ENCODE measurements at places on chromosomes 3 and 15.

DNA sequence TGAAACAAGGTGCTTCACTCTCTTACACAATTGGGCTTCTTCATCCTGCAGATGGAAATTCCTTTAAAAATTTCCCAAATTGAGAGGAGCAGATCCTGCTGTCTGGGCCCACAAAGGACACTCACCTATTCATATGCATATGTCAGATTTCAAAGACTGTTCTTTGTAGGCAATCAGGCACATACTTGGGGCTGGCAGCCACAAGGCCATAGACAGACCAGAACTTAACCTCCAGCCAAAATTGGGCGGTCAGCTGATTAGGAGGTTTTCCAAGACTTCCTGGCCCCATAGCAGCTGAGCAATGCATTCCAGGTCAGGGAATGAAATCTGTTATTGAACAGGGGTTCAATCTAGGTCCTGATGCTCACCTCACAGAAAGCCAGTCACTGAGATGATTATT lies 15.0 kb upstream of the HPS3 start:
- no peak for DNase-seq

DNA sequence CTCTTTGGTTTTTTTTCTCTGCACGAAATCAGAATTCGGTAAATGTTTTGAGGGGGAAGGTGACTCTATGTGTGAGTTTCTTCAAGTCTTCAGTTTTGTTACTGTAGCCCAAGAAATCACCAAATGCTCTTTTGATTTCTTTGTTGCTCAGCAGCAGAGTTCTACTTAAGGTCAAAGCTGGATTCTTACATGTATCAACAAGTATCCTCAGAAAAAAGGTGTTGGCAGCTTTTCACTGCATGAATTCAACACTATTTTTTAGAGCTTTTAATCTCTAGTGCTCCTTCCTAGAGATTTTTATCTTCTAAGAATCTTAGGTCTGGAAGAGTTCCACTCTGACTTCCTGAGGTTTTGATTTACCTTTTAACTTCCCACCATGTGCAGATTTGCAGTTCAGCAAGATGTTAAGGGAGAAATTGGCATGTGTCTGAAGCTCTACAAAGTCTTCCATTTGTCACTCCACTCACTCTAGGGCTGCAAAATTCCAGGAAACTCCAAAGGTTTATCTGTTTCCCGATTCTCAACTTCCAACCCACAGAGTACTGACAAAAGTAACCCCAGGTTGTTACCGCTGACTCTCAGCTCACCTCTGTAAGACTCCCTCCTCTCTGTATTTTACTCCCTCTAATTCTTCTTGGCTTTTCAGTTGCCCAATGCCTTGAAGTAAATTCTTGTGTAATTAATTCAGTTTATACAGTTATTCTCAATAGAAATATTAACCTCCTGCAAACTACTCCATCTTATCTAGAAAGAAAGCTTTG lies 13.3 kb upstream of the CD200 start:
- DNase-seq = no peak

DNA sequence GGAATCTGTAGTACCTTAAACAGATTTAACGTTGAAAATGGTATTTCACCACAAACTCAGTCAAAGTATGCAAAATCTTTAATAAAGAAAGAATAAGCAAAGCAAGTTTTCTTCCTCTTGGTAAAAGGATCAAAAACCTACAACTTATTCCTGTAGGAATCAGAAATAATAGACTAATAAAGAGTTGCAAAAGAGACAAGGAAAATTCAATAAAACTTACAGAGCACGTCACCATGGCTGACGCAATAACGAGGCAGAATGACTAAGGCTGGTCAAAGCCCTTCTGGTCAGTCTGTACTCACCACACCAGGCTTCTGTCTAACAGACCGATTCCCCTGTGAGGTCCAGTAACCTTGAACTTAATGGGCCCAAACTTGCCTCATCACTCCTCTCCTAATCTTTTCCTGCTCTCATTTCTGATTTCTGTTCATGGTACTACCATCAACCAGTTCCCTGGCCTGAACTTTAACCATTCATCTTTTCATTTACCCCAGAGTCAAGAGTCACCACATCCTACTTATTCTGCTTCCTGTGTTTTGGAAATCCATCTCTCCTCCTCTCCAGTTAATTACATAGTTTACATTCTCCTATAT lies 5.0 kb downstream of the MASP1 start:
- no peak for DNase-seq

DNA sequence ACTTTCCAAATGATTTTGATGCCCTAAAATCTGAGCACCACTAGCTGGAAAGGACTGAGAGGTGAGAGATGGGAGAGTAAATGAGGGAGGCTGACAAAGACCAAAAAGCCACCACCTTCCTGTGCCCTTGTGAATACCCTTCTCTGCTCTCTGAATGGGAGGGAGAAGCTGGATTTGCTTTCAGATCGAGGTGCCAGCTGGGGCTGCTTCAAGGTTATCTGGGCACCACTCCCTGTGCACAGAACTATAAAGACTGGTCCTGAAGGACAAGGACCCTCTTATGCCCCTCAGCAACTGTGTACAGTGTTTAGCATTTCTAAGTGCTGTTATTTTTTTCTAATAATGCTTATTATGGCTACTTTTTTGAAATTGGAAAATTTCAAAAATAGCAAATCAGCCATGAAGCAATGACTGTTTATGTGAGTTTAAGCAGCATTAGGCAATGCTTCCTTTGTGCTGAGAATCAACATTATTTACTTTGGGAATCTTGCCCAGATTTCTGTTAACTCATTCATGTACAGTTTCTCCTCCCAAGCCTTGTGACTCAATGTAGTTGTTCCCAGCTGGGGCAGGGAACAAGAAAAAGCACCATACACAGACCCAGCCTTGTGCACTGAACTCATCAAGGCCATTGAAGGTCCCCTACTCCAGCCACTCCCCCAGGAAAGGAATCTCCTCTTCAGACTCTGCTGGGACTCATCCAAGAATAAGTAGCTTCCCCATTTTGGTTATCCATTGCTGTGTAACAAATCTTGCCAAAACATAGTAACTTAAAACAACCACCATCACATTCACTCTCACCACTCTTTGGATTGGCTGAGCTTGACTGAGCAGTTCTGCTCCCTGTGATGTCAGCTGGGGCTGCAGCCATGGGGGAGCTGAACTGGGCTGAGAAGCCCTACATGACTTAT lies 37.3 kb upstream of the CDV3 start:
- DNase-seq = no peak

- DNase-seq = no peak
These were observed 130.6 kb downstream of the MBNL1 start for GRCh38 chr3:152399374-152399773.

DNA sequence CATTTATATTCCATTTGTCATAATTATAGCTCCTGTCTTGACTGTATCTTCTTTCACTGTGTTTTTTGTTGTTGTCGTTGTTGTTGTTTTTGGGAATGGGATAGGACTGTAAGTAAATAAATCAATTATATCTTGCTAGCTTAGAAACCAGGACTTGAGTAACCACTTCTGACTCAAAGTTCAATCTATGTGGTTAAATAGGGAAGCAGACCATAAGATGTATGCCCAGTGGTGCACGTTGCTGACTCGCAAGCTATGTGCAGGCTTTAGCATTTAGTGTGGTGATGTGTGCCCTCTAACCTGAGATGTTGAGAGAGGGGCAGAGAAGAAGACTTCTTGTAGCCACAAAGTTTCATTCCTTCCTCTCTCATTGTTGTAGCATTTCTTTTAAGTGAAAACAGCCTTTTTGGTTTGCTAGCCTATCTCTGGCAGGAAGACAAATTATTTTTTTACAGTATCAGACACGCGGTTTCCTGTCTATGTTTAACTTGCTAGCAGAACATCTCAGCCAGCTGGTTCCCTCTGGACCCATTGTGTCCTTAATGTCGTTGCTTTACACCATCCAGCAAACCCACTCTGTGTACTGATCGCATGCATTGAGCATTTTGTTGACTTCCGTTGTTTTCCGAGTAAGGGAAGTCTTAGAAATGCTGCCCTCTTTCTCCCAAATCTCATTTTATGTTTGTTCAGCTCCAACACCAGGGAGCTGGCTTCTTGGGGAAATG lies 52.1 kb downstream of the TGFBR2 start:
- no peak for DNase-seq

DNA sequence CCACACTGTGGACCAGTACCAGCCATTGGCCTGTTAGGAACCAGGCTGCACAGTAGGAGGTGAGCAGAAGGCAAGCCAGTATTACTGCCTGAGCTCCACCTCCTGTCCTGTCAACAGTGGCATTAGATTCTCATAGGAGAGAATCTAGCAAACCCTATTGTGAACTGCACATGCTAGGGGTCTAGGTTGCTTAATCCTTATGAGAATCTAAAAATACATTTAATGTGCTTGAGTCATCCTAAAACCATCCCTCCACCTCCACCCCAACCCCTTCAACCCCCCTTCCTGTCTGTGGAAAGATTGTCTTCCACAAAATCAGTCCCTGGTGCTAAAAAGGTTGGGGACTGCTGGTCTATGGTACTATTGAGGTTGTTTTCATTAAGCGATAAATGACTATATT lies 49.3 kb upstream of the KCNAB1 start:
- DNase-seq = no peak

DNA sequence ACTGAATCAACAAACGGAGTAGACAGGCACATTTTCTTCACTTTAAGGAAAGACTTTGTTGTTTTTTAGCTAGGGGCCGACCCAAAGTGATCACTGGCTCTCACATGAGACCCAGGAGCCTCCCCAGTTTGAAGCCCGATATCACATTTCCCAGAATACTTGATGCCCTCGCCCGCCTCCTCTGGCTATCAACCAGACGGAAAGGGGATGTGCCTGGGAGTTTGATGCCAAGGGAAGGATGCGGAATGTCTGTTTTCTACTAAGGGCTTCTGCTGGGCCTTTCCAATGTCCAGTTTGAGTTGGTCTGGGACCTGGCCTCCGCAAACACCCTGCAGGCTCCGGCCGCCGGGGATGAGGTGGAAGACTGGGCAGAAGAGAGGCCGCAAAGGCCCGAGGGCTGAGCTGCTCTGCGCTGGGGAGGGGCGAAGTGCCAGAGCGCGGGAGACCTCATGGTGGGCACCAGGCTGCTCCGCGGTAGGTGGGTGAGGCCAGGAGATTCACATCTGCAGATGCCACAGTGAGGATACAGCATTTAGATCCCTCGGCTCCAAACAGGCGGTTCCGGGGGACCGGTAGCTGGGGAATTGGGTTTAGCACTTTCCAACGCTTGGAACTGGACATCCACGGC lies 491 bp upstream of the ZNF774 start:
- DNase-seq = no peak

DNA sequence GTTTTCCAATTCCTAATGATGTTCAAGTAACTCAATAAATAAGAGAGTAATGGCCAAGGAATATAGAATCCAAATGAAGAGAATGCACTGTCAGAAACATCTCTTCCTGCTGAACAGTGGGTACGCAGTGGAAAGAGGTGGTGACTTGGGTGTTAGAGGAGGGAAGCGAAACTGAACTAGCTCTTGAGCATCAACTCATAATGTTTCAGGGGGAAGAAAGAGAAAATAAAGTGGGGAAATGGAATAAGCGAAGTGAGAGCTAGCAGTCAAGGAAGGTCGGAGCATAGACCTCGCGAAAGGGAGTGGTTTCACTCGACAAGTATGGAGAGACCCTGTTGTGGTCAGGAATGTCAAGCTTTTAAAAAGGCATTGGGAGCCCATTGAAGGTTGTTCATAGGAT lies 309.5 kb downstream of the GAP43 start:
- DNase-seq = no peak

DNA sequence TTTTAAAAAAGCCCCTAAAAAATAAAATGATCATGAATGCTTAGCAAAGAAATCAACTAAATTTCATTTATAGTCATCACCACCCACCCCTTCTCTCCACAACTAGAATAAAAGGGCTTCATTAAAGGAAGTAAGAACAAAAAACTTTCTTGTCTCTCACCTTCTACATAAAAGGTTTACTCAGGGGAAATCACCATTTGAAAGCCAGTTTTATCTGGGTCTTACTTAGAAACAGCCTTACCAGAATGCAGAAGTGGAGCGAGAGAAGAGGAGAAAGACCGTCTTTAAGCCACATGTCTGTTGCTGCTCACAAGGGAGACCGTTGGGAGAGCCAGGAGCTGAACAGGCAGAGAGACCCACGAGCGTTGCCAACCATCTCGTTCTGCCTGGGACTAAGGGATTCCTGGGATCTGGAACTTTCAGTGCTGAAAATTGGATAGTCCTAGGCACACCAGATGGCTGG lies 350.1 kb upstream of the PROK2 start:
- DNase-seq = no peak

DNA sequence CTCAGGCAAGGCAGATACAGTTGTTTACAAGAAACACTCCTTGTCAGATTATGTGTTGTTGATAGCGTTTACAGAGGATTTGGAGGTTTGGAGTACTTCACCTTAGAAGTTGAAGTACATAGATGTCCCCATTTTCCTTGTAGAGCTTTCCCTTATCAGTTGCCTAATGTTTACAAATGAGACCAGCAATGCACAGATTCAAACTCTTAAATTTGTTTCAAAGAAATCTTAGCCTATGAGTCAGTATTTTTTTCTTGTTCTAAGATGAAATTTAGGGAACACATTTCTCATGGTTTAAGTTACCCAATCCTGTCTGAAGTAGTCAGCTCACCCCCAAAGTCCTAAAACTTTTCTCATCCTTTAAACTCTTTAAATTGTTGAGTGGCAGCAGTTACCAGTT lies 6.3 kb upstream of the EIF5A2 start:
- DNase-seq = no peak

GRCh38 chr3:151384741-151385174 lies at the start of gene P2RY12:
P2RY12 (minus strand) TSS chr3:151384753; CDS start chr3:151338845, 45,908 bp downstream.
- DNase-seq = no peak

DNA sequence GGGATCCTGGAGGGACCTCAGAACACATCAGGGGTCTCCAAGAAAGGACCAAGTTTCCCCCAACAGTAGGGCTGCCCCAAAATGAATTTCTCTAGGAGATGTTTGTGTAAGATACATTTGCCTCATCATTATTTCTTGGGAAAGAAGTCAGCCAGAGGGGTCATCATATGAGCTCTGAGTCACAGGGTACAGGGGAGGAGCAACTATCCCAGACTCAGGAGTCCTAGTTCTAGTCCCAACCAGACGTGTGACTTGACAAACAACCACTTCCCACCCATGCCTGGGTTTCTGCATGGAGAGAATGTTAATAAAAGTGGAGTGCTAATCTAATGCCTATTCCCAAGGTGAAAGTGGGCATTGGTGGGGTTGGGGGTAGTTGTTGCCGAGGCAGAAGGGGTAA lies 144.1 kb downstream of the ALDH1A2 start:
- no peak for DNase-seq

DNA sequence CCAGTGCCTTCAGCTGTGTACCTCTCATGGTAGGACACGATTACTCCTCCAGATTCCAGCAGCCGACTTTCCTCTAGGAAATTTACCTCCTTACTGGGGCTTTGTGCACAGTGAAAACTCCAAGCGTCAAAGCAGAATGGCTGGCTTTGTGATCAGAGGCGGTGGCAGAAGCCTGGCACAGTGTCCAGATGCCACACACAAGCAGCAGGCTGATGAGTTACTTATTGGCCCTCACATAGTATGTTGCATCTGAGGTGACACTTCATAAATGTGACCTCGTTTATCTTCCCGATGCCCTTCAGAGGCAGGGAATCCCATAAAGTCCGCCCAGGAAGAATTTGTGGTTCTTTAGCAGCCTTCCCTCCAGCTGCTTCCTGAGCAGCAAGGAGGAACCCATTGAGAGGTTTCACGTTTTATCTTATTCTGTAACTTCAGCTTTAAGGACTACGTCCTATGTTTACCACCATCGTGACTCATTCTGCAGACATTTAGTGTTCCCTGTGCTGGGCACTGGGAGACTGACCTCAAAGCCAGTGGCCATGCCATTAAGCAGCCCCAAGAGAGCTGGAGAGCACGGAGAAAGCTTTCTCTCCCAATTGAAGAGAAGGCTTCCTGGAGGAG lies 107.1 kb upstream of the C15orf61 start:
- DNase-seq = no peak

- DNase-seq = no peak
These were observed 771 bp downstream of the CALML4 start for GRCh38 chr15:68204361-68204760.

- DNase-seq = no peak
These were observed 81.3 kb downstream of the SMAD6 start for GRCh38 chr15:66783314-66783713.

All from activated T-cell treated with anti-CD3 and anti-CD28 coated beads for 24 hours (primary cell).